ENCODE measurements at places on chromosomes 16 and 17.

DNA sequence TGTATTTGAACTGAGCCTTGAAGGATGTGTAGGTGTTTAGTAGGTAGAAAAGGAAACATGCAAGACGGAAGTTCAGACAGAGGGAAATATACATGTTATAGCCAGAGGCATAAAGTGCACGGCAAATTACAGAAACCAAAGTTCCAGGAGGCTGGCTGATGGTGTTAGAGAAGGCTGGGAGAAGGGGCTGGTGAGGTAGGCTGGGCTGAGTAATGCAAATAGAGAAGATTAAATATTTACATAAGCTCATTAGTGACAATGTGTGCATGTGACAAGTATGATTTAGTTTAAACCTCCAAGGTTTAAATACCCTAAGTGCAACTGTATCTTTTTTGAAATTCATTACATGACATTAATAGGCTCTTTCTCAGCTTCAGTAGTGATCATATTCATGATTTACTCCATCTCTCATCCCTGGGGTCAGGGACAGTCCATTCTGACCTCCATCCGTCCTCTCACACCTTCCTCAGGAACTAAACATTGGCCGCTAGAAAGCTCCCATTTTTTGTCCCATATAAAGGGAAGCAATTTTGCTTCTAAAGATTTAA is 399.8 kb upstream of the SALL1 start:
- DNase-seq: no peak

DNA sequence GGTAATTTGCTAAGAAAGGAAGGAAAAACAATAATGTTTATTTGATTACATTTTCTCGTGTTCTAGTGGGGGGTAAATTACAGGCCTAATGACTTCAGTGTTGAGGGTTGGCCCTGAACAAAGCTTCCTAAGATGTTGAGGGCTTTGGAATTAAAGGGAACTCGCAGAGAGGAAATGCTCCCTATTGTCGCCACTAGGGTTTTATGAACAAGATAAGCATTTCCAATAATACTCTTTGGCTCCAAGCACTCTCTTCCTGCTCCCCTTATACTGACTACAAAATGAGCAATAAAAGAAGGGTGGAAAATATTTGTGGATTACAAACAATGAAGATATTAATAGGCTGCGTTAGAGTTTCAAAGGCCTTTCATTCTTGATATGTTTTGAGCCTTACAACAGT is 363.6 kb downstream of the HS3ST3B1 start:
- DNase-seq: no peak

GRCh38 chr17:44220213-44221083 is 973 bp upstream of the UBTF start:
- peak; percentile 79 for DNase-seq

DNA sequence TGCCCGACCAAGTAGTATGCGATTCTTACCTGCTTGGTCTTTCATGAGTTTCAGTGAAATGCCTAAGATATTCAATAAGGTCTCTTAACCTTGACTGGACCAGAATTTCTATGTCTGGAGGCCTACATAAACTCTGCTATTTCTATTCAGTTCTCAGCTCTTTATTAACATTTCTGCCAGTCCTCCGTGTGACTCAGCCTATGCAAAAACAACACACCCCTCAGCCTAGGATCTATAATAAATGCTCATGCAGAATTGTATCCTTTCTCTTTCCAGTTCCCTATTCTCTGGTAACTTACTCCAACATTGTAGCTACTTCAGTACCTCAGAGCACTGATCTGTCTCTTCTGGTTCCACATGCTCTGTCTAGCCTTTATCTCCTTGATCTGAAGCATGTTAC is 1507.4 kb downstream of the CDH11 start:
- DNase-seq: no peak

- DNase-seq: no peak
Observed at GRCh38 chr16:71674229-71674628, 48.2 kb downstream of the MARVELD3 start.

DNA sequence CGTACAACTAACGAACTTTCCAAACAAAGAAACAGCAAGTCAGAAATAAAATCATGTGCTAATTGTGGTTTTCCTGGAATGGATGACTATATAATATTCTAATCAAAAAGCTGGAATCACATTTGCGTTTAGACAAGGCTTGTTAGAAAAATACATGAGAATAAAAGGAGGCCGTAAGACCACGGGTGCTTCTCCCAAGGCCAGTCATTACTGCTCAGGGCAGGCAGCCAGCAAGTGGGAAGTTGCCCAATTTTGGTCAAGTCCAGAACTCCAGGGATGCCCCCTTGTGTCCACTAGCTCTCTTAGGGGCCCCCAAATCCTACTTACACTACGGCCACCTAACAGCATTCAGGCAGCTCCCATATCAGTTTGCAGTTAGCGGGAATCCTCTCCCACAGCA is 25.9 kb upstream of the LYRM9 start:
- DNase-seq: no peak

- no peak for DNase-seq
Observed at GRCh38 chr16:1877804-1878203, 5.8 kb upstream of the MEIOB start.

DNA sequence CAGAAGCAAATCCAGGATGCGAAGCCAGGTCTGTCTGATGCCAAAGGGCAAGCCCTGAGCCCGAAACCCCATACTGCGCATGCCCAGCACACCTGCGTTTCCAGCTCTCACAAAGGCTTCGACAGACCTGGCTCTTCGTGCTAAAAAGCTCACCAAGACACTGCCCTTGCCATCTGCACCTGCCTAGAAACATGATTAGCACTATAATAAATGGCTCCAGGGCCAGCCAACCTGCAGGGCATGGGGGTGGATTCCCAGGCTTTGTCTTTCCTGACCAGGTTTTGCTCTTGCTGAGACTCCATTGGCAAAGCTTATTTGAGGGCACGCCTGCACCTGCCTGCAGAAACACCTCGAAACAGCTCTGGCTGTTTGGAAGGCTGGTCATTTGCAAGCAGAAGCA is 14.4 kb upstream of the PLD6 start:
- no peak for DNase-seq

GRCh38 chr17:45409659-45410076 is 23.0 kb downstream of the ARHGAP27 start:
- no peak for DNase-seq

DNA sequence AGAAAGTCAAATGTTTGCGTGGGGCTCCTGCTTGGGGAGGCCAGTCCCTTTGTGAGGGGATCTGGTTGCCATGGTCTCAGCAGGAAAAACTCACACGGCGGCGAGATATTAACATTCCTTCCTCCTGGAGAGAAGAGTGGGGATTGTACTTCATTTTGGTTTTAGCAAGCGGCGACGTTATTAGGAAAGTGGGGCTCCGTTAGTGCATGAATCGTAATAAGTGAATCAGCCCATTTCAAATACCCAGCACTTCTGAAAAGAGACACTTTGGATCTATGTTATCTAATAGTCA is 41.6 kb upstream of the METRNL start:
- DNase-seq: no peak

- peak; percentile 95 for DNase-seq
Observed at GRCh38 chr16:66552286-66553177, at the start of gene CKLF. Gene CKLF, plus strand, starts transcription at chr16:66552576. Its CDS starts 140 bp downstream, at chr16:66552716.

DNA sequence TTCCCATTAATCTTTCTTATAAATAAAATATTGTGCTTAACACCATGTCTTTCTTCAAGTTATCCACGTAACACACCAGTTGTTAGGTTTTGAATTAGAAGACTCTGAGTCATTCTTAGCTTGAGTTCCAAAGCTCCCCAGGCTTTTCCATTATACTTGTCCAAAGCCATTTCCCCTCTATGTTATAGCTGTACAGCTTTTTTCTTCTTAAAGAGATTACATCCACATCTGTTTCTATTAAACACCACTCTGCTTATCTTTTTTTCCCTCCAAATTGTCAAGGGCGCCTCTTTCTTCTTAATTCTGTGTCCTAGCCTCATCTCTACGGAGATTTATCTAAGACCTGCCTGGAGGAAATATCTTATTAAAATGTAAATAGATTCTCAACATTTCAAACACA is 139.4 kb upstream of the CPHXL start:
- no peak for DNase-seq

All from left forelimb (tissue), 1 donor.